Endothelial cell of umbilical vein (primary cell): ENCODE measurements at places on chromosomes 6 and 20.

DNA sequence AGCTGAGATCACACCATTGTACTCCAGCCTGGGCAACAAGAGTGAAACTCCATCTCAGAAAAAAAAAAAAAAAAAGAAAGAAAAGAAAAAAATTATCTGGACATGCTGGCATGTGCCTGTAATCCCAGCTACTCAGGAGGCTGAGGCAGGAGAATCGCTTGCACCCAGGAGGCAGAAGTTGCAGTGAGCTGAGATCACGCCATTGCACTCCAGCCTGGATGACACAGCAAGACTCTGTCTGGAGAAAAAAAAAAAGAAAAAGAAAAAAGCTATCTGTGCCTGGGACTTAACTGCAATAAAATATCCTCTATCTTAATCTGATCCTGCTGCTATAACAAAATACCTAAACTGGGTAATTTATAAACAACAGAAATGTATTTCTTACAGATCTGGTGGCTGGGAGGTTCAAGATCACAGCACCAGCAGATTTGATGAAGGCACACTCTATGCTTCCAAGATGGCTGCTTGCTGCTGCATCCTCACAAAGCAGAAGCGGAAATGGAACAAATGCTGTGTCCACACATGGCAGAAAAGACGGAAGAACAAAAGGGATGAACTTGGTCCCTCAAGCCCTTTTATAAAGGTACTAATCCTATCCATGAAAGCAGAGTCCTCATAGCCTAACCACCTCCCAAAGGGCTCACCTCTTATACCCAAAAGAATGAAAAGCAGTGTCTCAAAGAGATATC lies 273.3 kb upstream of the JARID2 start:
- DNase-seq: no peak

DNA sequence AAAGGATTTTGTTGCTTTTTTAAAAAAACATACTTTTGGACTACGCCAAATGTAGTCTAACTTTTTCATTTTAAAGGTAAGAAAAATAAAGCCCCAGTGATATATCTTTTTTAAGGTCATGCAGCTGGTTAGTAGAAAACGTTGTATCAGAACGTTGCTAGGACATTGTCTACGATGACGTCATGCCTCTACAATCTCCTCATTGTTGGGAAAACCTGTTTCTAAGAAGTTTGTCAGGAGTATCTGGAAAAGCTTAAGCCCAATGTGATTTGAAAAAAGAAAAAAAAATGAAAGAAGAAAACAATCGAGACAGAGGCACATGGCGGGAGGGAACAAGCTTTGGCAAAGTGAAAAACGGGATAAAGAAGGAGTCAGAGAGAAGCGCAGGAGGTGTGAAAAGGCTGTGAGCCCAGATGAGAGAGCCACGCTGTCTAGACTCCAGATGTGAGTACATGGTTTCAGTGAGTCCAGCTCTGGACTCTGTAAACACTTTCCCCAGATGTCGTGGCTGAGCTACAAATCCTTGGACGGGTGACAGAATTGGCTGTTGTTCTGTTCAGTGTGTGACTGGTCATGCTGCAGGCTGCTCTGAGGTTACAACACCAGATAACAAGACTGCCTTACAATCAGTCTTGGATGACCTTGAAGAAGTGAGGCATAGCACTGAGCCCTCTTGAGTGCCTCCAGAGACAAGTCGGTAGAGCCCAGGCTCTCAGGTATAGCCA lies 656.7 kb upstream of the ID4 start:
- no peak for DNase-seq

DNA sequence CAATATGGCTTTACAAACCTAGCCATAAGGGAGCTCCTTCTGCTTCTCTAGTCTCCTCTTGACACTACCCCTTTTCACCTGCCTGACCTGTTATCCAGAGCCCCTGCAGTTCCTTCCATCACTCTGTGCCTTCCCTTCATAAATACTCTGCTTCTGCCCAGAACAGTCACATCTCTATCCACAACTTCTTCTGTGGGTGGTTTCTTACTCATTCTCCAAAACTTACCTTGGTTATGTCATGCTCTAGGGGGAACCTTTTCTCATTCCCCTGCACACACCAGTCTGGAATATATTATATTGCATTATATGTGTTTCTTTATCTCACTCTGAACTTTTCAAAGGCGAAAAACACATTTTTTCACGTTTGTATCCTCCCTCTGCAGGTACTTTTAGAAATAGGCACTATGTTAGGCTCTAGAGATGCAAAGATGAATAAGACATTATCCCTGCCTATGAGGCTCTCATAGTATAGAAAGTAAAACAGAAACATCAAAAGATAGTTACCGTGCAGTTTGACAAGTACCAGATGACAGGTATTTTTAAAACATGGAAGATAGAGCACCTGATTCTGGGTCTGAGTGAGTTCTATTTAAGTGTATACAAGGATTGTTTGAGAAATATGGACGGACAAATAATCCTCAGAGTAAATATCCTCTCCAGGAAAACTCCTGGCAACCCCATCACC lies 51.5 kb downstream of the AIG1 start:
- DNase-seq: no peak

- no peak for DNase-seq
Observed at GRCh38 chr6:67854098-67854497, 781.0 kb upstream of the ADGRB3 start.

DNA sequence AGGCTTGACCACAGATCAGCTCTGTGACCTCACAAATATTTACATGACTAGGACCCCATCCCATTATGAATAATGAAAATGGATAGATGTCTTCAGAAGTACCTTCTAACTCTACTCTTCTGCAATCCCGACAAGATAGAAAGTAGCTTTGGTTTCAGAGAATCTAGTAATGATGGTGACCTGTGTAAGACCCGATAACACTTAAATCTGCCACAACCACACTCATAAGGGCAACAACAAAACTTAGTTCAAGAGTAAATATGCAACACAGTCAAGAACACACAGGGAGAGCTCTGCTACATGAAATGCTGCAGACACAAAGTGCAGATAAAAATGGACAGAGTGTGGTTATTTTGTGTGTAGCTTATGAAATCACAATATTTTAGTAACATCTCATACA lies 9.6 kb downstream of the CHD6 start:
- no peak for DNase-seq

GRCh38 chr20:35767683-35768481 lies 3.9 kb upstream of the PHF20 start:
- peak; percentile 92 for DNase-seq

- no peak for DNase-seq
Observed at GRCh38 chr6:56745971-56746370, 103.3 kb upstream of the DST start.

DNA sequence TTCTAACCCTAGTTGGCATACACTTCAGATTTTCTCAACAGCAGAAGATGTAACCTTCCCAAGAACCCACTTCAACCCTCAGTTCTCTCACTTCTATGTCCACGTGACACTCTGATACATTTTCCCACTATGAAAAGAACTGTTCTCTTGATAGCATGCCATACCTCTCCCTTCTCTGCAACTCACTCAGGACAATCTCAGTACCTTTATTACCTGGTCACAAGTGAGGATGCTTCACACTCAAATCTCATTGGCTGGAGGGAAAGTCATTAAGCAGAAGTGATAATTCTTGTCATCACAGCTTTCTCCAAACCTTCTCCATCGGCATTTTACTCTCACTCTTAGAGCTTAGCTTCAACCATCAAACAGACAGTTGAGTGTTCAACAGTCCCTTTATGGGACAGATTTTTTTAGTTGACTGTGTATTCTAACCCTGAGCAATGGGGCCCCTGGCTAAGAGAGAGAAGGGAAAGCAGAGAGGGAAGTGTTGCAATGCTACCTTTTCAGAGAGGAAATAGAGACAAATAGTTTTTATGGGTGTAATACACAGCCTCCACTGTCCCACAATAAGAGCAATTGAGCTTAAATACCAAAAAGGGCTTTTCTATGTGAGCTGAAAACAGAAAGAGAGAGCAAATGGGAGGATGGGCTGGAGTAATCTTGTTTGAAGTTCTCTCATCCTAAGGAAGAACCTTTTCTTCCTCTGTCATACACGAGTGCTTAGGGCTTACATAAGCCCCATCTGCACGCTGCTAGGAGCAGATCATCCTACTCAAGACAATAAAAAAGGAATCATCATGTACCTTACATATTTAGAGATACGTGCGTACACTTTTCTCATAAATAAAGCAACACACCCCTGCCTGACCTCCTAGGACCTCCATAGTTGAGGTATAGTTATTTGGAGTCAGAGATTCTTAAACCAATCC lies 16.0 kb downstream of the HLA-DPA1 start:
- no peak for DNase-seq

DNA sequence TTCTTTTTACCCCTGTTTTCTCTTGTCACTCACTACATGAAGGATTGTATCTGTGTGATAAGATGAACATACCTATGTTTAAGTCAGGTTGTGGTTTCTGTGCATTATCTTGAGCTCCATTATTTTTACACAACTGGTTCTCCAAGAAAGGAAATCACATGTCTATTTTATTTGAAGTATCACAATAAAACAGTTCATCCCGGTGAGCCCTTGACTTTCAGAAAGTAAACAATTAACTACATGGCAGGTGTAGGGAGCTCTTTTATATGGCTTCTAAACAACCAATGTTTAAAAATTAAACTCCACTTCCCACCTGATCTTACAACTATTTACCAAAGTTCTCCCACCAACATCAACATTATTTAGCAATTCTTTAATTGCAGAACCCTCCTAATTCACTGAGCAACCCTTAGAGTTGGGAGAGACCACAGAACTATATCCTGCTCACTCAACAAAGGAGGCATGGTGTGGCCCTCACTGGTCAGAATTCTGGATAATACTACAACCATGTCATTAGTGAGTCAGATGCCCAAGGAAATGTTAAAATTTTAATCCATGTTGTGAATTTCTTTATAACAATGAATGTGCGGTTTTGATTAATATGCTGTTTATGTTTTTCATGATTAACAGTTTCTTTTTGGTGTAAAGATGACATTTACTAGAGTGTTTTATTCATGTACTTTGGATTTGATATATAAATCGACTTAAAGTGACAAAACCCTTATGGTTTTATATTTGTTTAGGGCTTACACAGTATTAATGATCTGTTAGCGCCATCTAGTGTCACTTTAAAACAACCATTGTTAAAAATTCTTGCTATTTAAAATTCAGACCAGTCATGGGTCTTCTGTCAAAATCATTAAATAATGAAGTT lies 50.0 kb upstream of the SCGN start:
- DNase-seq: peak; percentile 62

- no peak for DNase-seq
Observed at GRCh38 chr6:167917551-167918154, 79.8 kb upstream of the KIF25 start.

DNA sequence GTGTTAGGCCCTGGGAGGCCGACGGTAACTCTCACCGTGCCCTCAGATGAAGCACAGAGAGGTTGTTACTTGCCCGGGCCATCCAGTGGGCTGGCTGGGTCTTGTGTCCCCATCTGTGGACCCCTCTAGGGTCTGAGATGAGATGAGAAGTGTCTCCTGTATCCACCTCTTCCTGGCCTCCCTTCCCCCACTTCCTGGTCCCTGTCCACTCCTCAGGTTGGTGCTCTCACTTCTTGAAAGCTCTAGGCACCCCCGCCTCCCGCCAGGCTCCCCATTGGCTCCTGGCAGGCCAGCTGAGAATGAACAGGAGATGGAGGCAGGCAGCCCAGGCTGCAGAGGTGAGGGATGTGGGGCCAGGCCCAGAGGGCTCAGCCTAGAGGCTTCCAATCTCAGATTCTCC lies 1.5 kb downstream of the MMP24OS start:
- DNase-seq: no peak

DNA sequence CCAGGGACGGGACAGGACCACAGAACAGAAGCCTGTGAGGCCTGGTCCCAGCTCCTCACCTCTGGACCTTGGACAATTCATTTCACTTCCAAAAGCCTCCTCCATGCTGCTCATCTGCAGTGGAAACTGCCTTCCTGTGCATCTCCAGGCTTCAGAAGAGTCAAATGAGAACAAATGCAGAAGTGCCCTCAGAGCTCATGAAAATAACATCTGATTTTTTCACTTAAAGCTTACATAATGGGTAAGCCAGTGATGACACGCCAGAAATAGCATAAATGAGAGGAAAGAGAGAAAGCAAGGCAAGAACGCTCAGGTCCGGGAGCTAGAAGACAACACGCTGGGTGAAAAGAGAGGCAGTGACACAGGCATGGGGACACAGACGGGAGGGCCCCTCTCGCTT lies 7.9 kb downstream of the CNKSR3 start:
- DNase-seq: no peak

DNA sequence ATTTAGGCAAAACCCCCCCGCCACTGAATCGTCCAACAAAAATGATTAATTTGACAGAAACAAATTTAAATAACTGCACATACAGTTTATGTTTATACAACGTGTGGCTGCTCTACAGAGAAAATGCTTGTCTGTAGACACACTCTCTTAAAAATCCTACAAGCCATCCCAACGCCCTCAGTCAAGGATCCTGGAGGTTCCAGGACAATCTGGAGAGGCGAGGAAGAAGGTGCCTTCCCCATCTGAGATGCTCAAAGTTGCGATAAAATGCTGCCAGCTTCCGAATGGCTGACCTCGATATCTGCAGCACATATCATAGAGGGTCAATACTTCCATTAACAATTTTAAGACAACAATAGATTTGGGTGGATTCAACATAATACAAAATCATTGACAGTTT lies 25.3 kb downstream of the ZNF217 start:
- DNase-seq: no peak

GRCh38 chr6:21587179-21587960 lies 6.2 kb upstream of the SOX4 start:
- DNase-seq: peak; percentile 78

GRCh38 chr20:11499101-11499634 lies 418.5 kb upstream of the BTBD3 start:
- no peak for DNase-seq

- DNase-seq: no peak
Observed at GRCh38 chr6:13417954-13418353, 69.4 kb downstream of the GFOD1 start.

- DNase-seq: no peak
Observed at GRCh38 chr6:124738482-124738881, 223.8 kb upstream of the RNF217 start.

DNA sequence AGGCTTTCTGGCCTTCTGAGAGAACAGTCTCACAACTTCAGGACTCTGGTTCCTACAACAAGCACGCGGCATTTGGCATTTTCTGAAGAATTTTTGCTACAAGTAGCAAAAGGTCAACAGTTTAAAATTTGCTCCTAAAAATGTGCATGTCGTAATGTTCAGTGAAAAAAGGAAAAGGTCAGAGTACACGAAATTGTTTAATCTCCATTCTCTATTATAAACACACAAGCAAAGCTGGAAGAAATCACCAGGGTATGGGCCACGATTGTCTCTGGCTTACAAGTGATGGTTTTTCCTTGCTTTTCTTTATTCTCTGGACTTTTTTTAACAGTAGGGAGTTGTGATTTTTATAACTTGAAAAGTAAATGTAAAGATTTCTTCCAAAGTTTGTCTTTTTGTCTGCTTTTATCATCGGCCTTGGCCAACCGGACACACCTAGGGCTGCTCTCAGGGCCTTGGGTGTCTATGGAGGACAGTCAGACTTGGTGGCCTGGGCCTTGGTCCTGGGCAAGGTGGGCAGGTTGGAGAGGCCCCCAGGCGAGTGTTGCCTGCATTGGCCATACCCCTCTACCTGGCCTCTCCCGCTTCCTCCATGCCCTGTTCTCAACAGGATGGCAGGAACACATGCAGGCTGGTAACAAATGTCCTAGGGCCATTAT lies 32.4 kb downstream of the PLEKHG1 start:
- DNase-seq: no peak
